ENCODE measurements at places on chromosomes 4 and X.

DNA sequence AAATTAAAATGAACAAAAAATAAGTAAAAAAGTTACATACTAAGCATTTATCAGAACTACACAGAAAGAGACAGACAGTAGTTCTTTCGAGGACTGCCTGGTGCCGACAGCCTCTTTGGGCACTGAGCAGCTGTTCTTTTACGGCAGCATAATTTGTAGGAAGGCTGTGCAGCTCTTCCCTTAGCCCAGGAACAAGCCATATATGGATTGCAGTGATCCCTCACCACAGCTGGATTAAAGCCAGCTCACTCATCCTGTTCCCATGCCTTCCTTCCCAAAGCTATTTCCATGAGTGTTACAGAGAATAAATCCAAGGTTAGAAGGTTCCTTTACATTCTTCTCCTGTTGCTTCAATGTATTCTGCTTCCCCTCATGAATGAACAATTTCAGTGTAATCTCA is 71.7 kb downstream of the DDX60L start:
- DNase-seq: no peak

DNA sequence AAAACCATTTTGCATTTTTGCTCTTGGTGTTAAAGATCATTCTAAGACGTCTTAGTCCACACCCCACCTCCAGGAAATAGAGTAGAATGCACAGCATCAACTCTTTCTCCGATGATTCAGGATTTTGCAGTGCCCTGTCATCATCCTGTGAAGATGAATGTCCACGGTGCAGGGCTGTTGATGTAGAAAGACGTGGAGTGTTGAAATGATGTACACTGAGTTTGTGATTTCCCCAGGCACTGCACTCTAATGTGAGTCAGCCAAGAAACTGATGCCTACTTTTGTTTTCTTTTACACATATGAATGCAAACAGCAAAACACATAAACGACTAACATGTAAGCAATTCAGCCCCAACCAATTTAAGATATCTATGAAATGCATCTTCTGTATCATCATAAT is 10.5 kb downstream of the LGI2 start:
- DNase-seq: no peak

DNA sequence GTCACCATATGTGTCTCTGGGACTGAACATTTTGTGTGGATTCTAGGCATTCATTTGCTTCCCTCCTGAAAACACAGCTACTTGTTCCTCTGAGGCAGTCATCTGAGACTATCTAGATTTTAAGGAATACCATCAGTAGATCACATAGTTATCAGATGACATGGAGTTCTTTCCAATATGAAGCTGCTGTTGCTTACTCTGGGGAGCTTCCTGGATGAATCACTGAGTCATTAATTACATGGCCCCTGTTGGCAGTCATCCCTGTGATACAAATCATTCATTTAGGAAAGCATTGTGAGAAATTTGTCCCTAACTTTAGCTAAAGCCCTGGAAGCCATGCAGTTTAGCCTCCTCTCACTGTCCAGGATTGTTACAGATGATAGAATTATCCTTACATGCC is 98.2 kb upstream of the ARSJ start:
- DNase-seq: no peak

GRCh38 chrX:134712272-134712671 is 54.0 kb upstream of the PLAC1 start:
- DNase-seq: no peak

- no peak for DNase-seq
Measured at GRCh38 chrX:42220666-42221065, 297.3 kb upstream of the CASK start.

DNA sequence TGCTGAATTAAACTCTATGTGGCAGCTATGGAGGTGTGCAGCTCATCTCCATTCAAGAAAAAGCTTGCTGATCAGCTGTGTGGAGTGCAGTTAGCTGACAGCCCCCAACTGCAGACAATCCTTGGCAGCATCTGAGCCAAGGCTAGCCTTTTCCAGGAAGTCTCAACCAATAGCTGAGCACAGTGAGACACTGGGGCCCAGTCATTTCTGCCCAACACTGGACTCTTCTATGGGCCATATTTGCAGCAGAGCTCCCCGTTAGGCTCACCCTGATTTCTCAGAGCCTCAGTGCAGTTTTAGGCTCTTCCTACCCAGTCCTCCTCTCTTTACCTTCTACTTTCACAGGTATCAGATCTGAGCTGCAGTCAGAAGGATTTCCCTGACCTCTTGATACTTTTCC is 12.9 kb downstream of the DDX53 start:
- no peak for DNase-seq

DNA sequence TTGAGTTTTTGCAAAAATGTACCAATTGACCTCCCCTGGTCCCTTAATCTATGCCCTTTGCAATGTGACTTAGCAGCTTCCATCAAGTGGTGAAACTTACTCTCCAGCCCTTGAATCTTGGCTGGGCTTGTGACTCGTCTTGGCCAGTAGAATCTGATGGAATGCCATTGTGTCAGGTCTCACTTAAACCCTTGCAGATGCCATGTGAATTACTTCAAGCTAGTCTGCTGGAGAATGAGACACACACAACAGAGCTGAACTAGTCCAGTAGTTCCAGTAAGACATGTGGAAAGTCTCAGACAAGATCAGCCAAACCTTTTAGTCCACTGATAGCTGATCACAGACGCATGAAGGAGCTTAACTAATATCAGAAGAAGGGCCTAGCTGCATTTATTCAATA is 567.8 kb upstream of the CPEB2 start:
- no peak for DNase-seq

DNA sequence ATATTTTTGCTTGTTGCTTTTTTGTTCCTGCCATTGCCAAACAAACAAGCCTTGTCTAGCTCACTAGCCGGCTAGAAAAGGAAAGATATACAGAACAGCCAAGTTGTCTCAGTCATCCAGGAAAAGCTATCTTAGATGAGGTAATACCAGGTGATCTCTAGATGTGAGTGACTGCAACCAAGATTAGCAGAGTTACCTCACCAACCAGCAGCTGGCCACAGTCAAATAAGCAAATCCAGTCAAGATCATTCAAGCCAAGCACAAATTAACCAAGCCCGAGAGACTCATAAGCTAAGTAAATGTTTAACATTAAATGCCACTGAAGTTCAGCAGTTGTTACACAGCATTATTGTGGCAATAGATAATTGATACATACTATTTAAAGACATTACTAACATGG is 108.6 kb downstream of the CENPC start:
- no peak for DNase-seq

DNA sequence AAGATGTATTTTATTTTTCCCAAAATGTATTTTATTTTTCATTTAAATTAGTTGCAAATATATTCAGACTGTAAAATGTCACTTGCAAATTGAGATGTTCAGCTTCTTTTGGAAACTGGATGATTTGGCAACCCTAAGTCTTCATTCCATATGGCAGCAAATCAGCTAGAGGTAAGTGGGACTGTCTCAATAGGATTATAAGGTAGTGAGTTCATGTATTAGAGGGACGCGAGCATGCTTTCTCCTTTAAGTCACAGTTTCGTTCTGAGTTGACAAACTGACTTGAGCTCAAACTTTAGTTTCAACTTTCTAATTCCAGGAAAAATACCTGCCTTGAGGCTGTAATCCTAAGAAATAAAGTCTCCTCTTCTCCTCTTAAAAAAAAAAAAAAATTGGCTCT is 44.2 kb upstream of the TMEM131L start:
- no peak for DNase-seq

- DNase-seq: no peak
Measured at GRCh38 chrX:48573690-48574269, 504 bp upstream of the RBM3 start.

- no peak for DNase-seq
Measured at GRCh38 chr4:175252642-175253041, 334.5 kb downstream of the ADAM29 start.

GRCh38 chr4:23775694-23776093 is 114.2 kb downstream of the PPARGC1A start:
- DNase-seq: no peak

DNA sequence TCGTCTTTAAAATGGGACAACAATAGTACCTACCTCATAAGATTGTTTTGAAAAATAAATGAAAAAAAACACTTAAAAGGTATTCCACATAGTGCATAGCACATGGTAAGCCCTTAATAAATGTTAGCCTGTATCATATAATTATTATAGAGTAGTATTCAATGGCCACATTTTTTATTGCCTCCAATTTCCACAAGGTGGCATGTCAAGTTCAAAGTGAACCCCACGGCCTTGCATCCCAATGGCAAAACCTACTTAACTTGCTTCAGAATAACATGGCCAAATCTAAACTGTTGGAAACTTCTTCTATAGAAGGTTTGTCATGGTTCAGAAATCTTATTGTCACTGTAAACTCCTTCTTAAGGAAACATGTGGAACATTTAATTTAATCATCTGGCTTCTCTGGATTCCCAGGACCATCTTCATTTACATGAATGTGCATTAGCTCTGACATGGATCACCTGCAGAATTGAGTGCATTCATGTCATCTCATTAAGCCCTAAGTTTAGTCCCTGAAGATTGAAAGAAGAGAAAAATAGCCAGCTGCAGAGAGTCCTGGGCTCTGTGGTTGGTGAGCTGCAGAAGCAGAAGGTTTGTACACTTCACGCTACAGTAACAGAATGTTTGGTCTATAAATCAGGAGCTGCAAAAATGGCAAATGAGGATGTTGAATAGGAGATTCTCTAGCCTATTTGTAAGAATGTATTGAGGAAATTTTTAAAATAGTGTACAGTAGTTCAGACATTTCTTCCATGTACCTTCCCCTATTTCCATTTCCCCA is 61.0 kb downstream of the ANXA3 start:
- no peak for DNase-seq

DNA sequence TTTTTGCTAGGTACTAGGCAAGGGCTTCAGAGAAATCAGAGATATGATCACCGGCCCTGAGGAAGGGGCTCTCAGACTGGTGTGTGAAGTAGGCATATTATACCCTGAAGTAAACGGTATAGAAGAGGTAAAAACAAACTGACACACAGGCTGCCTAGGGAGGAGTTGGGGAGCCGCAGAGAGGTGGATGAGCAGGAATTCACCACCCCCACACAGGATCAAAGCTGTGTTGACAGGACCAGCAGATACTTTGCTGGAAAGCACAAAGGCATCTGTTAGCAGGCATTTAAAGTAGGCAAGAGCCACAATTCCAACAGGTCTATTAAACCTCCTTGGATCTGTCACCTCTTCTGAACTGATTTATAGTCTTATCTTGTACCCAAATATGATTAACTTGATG is 71.8 kb upstream of the GPR34 start:
- no peak for DNase-seq

DNA sequence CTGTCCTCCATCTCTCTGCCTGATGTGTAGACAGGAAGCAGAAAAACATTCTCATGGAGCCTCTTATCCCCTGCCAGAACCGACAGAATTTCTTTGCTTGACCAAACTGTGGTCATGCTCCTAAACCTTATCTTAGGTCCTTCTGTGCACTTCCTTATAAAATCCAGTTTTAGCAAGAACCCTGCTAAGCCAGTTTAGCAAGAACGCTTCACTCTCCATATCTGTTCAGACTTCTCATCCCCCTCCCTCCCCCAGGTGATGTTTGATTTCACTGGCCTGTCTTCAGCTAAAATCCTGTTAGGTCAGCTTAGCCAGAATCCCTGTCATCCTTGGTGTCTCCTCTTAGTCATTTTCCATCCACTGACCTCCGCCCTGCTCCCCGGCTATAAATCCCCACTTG is 1130.9 kb upstream of the PRKX start:
- DNase-seq: no peak

- DNase-seq: peak; percentile 9
Measured at GRCh38 chr4:190014771-190015537, 12.1 kb downstream of the FRG2 start.

DNA sequence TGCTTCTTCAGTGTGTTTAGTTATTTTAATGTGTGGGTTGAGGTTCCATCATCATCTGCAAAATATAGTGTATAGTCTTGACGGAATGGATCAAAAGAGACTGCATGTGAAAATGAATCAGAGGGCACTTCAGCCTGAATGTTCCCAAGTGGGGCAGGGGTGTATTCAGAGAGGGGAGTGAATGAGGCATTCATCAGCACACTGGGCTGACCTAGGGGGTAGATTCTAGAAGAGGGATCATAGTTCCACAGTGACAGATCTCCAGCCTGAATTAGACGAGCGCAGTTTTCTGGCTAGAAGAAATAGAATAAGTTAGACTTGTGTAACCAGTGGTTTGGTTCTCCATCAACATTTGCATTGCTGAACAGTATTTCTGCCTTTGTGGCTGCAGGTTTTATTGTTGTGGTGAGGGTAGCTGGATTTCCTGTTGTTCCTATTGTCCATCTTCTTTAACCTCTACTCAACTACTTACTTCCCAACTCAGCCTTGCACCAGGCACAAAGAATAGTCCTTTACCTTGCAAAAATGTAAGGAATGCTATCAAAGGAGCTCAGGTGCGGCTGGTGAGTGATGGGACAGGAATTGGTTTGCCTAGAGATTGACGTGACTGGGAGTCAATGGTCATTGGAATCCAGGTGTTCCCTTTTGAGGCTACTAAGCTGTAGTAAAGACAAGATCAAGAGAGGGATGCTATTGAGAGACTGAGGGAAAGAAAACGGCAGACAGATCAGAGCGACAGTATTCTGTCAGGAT is 50.9 kb downstream of the NAP1L5 start:
- no peak for DNase-seq

DNA sequence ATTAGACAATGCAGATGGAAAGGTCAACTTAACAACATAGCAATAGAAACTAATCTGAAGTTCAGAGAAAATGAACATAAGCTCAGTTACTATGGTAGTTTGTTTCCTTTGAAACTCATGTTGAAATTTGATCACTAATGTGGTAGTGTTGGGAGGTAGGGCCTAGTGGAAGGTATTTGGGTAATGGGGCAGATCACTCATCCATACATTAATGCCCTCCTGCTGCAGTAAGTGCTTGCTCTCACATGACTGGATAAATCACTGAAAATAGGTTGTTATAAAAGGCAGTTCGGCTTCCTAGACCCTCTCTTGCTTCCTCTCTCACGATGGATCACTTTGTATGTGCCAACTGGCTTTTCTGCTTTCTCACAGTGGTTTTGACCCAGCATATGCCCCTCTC is 567.4 kb upstream of the GALNT7 start:
- no peak for DNase-seq

GRCh38 chrX:10518073-10518472 is 102.3 kb downstream of the MID1 start:
- no peak for DNase-seq

- DNase-seq: no peak
Measured at GRCh38 chrX:24405959-24406358, 45.5 kb downstream of the SUPT20HL1 start.

DNA sequence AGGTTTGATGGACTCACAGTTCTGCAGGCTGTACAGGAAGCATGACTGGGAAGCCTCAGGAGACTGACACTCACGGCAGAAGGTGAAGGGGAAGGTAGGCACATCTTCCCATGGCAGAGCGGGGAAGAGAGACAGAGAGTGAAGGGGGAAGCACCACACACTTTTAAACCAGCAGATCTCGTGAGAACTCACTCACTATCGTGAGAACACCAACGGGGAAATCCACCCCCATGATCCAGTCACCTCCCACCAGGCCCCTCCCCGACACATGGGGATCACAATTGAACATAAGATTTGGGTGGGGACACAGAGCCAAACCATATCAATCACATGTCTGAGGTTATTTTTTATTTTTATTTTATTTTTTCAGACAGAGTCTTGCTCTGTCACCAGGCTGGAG is 4.9 kb upstream of the NAT8L start:
- DNase-seq: no peak

Data from 8988T (cell line).